ENCODE measurements at places on chromosomes 7 and 10. TPM values are rescaled to one million over a fixed set of nuclear protein-coding genes. Genes with fewer than 3 reads are reported as not detected.

DNA sequence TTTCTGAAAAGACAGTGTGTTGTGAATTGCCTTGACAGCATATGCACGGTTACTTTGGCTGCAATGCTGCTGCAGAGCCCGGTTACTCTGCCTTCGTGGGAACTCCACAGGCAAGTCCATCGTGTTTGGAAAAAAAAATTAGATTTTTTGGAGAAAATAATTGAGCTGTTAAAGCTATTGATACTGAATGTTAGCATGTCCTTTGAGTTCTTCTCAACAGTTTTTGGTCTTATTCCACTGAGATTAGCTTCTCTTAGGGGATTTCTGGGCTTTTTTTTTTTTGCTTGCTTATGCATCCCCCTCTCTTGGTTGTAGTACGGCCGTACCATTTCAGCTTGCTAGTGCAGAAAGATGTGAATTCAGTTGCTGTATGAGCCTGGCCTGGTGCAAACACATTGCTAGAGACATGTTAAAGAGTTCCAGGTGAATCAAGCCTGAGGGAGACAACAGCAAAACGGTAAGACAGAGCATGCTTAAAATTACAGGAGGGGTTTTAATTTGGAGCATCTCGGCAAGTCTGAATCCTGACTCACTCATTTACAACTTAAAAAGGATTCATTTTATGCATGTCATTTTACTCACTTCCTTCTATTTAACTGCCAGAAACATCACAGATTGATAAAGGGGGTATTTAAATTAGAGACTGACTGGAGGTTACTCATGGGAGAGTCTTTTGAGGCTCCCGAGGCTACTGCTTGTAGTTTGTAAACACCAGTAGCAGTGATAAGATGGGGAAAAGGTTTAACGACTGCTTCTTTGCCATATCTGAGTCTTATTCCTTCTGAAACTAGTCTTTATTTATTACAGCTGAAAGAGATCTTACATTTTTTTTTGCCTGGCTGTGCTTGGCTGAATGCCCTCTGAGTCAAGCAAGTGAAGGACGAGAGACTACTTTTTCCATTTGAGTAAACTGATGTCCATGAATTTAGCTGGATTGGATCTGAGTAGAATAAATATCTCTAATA lies 113.7 kb downstream of the CDK14 start:
- no peak for DNase-seq

DNA sequence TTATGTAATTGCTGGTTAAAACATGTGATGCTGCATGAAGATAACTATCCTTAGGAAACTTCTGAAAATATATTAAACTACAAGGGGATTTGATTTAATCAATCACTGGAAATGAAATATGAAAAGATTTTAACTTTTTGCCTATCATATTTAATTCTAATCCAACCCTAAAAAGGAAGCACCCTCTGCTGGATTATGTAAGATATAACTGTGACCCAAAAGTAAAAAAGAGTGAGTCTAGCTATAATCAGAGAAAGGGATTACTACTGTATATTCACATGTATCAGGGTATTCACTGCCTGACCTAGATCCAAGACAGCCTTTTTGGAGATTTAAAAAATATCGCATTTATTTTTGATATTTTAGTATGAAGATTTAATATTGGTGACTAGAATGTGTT lies 295.5 kb downstream of the MDFIC start:
- no peak for DNase-seq

DNA sequence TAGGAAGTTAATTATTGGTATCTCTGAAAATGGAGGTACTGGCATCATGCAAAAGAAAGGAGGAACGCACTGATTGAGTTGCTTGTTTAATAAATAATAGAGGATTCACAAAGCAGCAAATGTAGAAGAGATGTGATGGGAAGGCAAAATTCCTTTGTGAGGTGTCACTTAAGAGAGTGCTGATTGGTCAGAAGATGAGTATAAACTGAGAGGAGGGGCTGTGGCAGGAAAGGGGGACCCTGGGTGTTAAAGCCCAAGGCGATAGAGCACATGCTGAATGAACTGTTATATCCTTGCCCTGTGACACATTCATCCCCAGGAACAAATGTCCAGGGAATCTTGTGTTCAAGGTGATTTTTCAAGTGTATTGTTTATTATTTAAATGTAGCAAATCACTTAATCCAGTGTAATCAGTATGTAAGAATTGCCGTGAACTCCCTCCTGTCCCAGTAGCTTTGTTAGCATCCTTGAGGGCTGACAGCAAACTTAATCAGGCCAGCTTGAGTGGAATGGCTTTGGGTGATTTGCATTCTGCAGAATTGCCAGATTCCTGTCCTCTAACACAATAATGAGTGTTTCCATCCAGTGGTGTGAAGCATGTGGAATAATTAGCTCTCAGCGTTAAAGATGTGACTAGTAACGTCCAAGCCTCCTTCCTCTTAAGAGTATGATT lies 111.9 kb downstream of the CHN2 start:
- no peak for DNase-seq

GRCh38 chr7:8921807-8922206 lies 488.4 kb downstream of the NXPH1 start:
- DNase-seq: no peak

- no peak for DNase-seq
Measured at GRCh38 chr10:106789623-106790022, 374.9 kb downstream of the SORCS1 start.

DNA sequence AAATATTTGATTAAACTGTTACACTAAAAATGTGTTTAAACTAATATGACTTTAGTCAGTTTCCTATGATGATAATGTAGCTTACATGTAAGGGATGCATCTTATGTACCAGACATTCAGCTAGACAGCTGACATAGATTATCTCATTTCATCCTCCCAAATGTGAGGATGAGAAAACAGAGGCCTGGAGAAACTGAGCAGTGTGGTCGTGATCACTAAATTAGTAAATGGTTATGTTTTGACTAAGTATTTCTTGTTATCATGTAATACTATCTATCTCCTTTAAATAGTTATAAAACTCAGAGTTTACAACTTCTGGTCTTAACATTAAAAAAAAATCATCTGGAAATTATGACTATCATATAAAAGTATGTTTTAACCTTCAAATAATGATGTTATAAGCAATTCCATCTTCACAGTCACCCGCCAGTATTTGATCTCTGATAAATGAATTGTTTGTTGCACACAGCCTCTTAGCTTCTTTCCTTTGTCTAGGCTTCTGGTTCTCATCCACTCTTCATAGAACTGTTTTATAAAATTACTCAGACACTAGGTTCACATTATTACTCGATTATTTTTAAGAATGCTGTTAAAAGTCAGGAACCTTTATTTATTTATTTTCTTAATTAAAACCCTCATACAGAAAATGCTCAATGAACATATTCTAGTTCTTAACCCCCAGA lies 33.6 kb upstream of the HDAC9 start:
- no peak for DNase-seq

Gene CUZD1
- 0.25 TPM for polyA plus RNA-seq

Gene CTAGE8
- 0.23 TPM for polyA plus RNA-seq
